ENCODE measurements at places on chromosomes 12 and 14.

DNA sequence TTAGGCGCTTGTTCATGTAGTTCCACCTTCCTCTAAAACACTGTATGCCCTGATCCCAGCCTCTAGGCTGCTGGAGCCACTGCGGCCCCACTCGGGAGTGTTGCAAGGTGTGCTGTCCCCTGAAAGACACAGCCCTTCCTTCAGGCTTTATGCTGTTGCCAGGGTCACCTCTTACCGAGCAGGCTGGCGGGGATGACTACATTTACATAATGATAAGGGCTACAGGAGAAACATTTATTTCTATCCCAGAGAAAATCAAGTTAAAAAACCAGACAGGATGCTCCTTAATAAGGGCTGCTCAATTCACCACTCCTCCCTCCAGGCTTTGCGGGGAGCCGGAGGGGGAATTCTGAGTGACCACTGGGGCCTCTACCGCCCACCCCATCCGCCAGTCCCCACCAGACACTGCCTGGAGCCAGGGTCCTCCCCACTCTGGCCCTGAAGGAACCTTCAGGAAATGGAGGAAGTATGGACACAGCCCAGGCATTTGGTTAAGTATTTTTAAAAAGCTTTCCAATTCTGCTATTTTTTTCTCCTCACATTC is 200.6 kb downstream of the TTC7B start:
- DNase-seq: no peak

DNA sequence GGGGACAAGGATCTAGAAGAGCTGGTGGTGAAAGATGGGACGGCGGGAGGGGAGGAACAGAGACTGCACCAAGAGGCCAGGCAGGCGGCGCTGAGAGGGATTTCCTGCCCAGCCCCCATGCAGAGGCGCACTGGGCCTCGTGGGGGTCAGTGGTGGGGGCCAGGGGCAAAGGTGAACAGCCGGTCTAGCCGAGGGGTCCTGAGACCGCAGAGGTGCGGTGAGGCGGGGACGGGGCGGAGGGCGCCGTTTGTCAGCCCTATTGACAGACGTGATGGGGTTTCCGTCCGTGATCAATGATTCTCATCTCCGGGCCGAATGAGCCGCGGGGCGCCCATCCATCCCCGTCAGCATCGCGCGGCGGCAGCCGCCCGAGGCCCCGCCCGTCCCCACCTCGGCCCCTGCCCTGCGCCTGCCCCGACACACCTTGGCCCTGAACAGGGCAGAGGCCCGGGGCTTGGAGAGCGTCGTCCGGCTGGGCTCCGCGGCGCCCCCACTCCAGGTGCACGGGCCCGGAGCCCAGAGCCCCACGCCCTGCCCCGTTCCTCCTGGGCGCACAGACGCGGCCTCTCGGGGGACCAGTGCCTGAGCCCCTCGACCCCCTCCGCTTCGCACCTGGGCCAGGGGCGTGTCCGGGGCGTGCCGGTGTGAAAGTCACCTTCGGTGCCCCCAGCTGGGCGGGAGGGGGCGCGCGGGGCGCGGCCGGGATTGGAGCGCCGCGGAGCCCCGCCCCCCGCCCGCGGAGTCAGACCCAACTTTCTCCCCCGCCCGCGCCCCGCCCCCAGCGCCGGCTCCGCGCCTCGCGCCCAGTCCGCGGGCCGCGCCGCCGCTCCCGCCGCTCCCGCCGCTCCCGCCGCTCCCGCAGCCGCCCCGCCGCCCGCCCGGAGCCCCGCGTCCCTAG is at the start of gene NXPH4:
Gene NXPH4, plus strand, starts transcription at position 781 of the 898 bp plus-strand sequence. CDS start 176 bp downstream, outside the sequence.
- DNase-seq: peak; percentile 39

GRCh38 chr12:14452336-14452735 is 86.9 kb downstream of the ATF7IP start:
- DNase-seq: no peak

- DNase-seq: peak; percentile 22
Observed at GRCh38 chr14:86787717-86788116, 1205.3 kb downstream of the GALC start.

DNA sequence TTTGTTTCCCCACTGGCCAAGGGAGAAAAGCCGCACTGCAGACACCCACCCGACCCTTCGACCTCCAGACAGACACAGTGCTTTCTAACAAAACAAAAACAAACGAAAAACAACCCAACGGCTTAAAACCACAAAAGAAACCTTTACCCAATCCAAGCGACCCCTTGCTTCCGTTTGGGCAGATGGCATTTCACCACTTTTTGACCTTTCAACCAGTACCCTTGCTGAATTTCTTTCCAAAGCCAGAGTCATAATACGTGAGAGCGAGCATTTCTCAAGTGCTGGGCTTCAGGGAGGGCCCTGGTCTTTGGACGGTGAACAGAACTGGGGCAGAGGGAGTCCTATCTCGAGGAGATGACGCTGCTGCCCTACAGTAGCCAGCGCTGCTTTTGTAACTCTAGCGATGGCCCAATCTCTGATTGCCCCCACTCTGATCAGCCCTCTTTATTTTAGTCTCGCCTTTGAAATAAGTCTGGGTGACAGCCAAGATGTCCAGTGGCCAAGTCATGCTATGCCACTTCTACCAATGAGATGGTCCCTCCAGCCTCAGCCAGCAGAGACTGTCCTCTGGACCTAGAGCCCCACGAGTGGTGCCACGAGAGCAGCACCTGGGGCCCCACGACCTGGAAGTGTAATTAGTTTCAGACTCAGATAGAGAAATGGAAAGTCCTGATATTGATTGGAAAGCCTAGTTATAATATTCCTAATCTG is 21.9 kb upstream of the ADIPOR2 start:
- no peak for DNase-seq

- DNase-seq: peak; percentile 67
Observed at GRCh38 chr12:110796952-110797351, 49.8 kb upstream of the CCDC63 start.

DNA sequence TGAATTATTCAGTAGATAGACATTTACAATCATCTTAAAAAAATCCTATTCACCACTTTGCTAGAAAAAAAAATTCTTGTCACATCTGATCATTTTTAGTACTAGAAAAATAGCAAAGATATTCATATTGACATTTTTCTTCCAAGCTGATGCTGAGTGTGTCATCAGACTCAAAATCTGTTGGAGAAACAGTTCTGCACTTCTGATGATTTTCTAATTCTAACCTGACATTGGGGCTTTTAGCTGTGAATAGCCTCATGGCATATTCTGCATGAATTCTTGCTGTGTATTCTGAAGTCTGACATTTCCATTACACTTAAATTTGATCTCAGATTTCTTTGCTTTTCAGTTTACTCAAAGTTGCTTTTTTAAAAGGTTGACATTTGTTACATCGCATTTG is 150.1 kb downstream of the PIK3C2G start:
- no peak for DNase-seq

DNA sequence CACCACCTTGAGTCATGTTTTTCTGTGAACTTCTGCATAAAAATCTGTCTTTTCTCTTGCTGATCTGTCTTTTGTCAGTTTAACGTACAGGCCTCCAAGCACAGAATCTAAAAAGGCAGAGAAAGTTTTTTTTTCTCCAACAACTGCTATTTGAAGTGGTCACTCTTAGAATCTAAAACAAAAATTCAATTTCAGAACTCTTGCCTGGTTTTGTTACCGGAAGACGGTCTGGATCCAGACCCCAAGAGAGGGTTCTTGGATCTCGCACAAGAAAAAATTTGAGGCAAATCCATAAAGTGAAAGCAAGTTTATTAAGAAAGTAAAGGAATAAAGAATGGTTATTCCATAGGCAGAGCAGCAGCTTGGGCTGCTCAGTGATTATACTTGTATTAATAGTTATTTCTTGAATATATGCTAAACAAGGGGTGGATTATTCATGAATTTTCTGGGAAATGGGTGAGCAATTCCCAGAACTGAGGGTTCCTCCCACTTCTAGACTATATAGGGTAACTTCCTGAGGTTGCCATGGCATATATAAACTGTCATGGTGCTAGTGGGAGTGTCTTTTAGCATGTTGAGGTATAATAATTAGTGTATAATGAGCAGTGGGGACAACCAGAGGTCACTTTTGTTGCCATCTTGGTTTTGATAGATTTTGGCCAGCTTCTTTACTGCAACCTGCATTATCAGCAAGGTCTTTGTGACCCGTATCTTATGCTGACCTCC is 150.0 kb upstream of the PLEKHA5 start:
- DNase-seq: no peak

- no peak for DNase-seq
Observed at GRCh38 chr14:57329833-57330232, 60.6 kb upstream of the NAA30 start.

DNA sequence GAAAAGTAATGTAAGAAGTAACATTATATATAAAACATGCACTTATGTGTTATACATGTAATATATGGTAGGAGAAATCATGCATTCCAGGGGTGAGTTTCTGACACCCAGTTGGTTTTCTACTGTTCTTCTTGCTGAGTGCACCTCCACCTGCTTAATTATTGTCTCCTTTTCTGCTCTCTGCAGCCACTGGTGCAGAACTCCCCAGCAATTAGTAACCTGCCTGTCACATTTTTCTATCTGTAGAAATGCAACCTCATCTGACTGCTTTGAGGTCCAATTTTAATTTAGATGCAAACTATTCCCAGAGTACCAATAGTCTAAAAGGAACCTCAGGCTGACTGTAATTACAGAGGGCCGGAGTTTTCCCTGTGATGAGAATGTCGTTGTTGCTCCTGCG is 842.1 kb downstream of the AACS start:
- DNase-seq: no peak

GRCh38 chr12:114627393-114627792 is 56.6 kb downstream of the TBX3 start:
- no peak for DNase-seq

DNA sequence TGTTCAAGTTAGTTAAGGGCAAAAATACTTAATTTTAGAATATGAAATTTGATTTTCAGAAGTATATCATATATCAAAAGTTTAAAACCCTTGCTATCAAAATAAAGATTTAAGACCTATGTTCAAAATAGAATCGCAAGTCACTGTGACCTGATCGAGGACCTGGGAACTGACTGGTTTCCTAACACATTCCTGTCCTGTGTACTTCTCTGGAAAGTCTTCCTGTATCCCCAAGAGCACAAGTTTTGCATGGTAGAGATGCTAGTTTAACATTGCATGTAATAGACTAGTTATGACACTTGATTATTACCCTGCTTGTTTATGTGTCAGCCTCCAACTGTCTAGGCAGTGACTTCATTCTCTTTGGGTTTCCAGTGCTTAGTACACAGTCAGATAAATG is 30.3 kb downstream of the BCAT1 start:
- no peak for DNase-seq

- DNase-seq: peak; percentile 65
Observed at GRCh38 chr14:71460091-71460490, 472.1 kb upstream of the RGS6 start.

GRCh38 chr12:89245090-89245489 is 107.2 kb downstream of the DUSP6 start:
- peak; percentile 80 for DNase-seq

DNA sequence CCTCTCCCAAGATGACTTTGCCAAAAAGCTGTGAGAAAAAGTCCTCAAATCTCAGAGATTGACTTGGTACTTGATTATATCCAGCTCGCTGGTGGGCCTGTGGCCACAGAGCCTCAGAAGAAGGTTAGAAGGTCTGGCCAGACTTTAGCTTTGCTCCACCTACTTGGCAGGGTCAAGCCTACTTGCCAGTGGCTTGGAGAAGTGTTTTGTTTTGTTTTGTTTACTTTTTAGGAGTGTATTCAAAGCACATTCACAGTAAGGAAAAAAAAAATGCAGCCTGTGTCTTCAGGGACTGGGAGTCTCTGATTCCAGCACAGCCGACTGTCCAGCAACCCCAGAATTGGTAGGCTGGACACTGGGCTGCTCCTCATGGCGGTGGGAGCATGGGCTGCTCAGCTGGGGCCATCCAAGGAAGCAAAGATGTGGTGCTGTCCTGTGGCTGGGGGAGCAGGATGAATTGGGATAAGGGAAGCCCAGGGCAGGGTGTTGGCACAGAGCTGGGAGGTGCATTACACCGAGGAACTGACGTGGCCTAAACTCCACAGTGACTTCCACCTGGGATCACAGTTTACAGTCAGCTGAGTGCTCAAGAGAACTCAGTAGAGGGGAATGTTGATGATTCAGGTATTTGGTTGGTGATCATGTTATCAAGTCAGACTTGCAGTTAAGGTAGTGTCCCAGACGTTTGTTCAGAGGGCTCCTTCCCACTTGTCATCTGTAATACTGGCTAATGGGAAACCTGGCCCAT is 73.5 kb downstream of the PPP2R5C start:
- DNase-seq: peak; percentile 79

DNA sequence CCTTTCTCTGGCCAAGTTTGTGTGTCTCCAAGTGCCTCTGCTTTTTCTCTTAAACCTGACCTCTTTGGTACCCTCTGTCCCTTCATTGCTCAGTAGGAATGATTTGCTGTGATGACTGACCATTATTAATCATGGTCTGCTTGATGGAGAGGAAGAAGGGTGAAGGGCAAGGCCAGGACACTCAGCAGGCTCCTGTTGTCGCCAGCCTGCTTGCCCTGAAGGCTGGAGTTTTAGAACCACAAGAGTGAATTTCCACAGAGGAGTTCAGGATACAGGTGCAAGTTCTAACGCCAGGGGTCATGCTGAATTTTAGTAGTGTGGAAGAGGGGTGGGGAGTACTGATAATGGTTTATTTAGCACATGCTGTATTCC is 2.8 kb upstream of the ITGA5 start:
- no peak for DNase-seq

- DNase-seq: no peak
Observed at GRCh38 chr12:108799401-108800243, 57.8 kb downstream of the SSH1 start.

- no peak for DNase-seq
Observed at GRCh38 chr14:57828713-57829112, 37.2 kb downstream of the SLC35F4 start.

GRCh38 chr14:85175556-85175955 is 354.4 kb upstream of the FLRT2 start:
- peak; percentile 18 for DNase-seq

DNA sequence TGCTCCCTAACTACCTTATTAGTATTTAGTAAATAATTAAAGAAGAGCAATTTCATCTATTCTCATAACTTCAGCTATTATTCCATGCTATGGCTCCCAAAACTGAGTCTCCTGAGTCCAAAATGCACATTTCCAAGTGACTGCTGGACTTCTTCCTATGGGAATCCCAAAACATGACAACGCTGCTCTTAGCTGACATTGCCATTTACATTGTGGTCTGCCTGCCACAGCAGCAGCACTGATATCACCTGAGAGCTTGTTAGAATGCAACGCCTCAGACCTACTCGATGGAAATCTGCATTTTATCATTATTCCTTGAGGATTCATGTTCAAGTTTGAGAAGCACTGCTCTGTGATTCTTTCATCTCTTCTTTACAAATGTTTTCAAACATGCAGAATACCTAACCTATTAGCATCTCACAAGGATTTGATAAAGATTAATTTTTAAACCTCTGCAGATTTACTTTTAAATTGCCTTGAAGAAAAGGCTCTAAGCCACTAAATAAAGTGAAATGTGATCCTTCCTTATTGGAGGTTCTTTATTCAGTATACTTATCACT is 77.7 kb downstream of the SEC23A start:
- no peak for DNase-seq

DNA sequence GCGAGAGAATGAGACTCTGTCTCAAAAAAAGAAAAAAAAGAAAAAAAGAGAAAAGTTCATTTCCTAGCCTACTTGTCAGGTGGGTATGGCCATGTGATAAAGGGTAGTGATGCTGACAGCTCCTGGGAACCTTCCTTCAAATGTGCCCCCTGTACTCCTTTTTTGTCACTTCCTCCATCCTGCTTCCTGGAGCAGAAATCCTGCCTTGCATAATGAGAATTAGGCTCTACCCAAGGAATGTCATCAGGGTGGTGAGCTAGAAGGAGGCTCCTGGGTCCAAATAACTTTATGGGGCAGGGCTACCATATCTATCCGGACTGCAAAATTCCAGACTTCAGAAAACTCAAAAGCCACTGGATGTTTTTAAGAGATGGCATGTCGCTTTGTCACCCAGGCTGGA is 27.8 kb upstream of the FBXO34 start:
- no peak for DNase-seq

GRCh38 chr12:110600254-110600653 is 13.7 kb upstream of the TCTN1 start:
- peak; percentile 70 for DNase-seq
